ENCODE measurements at places on chromosomes 2 and 18.

DNA sequence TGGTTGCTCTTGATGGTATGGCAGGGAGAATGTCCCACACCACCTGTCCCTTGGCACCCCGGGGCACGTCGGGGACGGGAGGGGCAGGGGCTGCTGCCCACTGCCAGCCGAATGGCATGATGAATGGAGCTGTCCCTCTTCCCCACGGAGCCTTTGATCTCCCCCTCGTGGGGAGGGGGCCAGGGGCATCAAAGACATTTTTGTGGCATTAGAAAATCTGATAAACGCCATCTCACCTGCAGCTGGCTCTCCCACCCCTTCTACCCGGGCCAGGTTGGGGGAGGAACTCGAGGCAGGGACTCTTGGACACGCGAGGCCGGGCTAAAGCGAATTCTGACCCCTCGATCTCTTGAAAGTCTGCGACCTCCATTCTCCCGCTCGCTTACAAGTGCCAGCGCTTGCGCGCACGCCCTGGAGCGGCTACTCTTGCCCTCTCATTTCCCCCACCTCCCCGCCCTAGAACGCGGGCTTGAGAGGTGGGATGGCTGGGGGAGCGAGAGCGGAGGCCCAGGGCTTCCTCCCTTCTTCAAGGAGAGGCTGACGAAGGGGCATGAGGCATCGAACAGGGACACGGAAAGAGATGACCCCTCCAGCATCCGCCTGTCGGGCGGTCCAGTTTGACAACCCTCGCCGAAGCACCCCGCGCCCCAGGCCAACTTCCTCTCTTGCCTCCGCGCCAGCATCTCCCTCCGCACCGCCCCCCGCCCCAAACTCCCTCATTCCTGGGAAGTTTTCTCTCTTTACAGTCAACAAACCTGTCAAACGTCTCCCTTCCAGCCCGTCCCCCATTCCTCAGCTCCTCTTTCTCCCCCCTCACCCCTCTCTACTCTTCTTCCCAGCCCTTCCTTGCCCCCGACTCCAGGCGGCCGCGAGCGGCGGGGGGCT, 692 bp upstream of the WNT6 start:
- DNase-seq, result no peak

DNA sequence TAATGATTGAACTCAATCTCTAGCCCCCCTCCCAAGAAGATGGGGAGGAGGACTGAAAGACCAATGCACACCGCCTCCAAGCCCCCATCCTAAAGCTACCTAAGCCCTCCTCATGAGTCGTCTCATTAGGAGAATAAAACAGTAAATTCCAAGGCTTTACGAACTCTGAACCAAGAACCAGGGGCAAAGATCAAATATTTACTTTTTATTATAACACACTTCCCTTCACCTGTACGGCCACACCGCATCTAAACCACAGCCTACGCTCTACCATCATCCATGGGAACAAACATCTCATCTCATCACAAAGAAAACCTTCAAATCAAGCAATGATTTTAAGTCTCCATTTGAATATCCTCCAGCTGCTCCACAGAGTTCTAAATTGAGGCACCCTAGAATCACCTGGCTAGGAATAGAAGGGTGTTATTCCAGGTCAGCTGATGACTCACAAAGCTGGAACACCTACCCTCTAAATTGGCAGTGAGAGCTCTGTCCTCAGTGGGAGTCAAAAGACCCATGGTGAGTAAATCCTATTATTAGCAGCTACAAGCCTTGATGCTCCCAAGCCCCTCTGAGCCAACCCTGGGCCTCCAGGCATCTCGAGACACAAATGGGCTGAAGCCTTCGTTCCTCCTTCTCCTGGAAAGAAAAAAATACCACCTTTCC, 45.6 kb upstream of the BZW1 start:
- DNase-seq, result no peak

- DNase-seq, result no peak
Measured at GRCh38 chr2:20113986-20114938, 62.8 kb upstream of the LAPTM4A start.

GRCh38 chr2:168699844-168700417, 102.5 kb upstream of the NOSTRIN start:
- peak; percentile 96 for DNase-seq

DNA sequence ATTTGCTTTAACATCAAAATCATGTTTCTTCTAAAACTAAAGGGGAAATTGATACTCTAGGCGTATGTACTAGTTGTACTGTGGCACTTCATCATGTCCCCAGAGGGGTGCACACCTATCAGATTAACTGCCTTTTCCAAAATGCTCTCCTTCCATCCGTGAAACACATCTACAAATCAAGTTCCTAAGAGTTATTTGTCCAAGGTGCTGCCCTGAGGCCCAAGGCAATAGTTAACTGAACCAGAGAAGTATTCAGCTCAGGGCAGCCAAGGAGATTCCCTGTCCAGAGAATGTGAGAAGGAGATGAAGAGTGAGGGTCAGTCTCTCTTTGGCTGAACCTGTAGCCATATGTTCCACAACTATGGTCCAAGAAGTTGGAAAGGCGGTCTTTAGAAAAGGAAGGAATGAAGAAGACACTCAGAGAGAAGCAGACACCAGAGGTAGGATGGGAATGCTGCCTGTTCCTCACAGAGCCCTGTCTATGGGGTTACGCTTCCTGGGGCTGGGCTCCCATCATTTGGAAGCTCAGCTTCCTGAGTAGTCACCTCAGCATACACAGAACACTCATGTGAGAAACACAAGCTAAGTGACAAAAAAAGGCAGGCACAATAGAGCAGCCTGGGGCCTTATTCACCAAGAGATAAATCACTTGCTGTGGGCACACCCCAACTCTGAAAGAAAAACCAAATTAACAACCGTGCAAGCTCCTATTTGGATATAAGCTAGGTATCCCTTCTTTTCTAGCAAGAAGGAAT, 55.6 kb downstream of the ANKRD44 start:
- DNase-seq, result no peak
